ENCODE measurements at places on chromosomes 1 and 21. TPM values are rescaled to one million over a fixed set of nuclear protein-coding genes. Genes with fewer than 3 reads are reported as not detected.

CFAP107 gene
- not detected for polyA plus RNA-seq

GPR161 gene
- 10.4 TPM for polyA plus RNA-seq

USH2A gene
- polyA plus RNA-seq, result 0.17 TPM

TIMM17A gene
- polyA plus RNA-seq, result 37.9 TPM

RGL1 gene
- 15.1 TPM for polyA plus RNA-seq

HORMAD1 gene
- polyA plus RNA-seq, result not detected

ZNF670 gene
- polyA plus RNA-seq, result 3.8 TPM

BSND gene
- polyA plus RNA-seq, result 0.08 TPM

AKNAD1 gene
- not detected for polyA plus RNA-seq

TMEM82 gene
- polyA plus RNA-seq, result not detected

LRRC38 gene
- 0.24 TPM for polyA plus RNA-seq

ADAMTS1 gene
- 21.6 TPM for polyA plus RNA-seq

DCST1 gene
- polyA plus RNA-seq, result not detected

TMEM51 gene
- polyA plus RNA-seq, result 8.8 TPM

IL20 gene
- not detected for polyA plus RNA-seq

NID1 gene
- 20.1 TPM for polyA plus RNA-seq

PLA2G2F gene
- not detected for polyA plus RNA-seq

OPRD1 gene
- polyA plus RNA-seq, result 1.9 TPM

BACH1 gene
- 6.1 TPM for polyA plus RNA-seq

Measured in brain (organoid and tissue), 16 donors.